ENCODE measurements at places on chromosomes 6 and 20.

DNA sequence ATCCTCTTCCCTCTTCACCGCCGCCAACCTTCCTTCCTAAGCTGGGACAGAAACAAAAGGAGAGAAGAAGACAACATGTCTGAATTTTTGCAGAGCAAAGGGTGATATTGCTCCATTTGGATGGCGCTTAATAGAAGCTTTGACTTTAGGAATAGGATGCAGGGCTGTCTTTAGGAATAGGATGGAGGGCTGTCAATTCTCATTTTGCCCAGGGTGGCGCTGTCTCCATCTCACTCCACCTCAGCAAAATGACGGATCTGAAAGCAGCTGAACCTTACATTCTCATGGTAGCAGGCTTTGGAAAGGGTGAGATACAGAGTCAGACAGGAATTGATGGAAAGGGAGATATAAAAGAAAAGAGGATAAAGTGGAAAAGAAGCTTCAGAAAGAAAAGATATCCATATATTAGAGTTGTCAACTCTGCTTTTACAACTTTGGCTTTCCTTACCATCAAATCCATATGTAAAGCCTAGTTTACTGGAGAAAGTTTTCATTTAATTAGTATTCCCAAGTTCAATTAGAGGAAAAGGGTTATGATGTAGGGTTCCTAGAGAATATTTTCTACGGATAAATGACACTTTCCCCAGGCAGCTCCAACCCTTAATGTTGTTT, 2.4 kb downstream of the MTCL3 start:
- no peak for DNase-seq

DNA sequence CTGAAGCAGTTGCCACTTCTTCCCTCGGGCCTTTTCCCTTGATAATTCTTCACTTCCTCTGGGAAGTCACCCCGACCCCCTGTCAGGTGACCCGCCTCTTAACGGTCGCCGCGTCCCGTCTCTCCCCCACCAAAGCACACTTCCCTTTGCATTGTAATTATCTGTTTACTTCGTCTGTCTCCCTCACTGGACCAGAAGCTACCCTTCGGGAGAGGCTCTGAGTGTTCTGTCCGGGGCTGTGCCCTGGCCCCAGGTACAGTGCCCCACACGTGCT, 771 bp upstream of the SNAI1 start:
- DNase-seq: no peak

GRCh38 chr6:1775441-1775840, 165.7 kb downstream of the FOXC1 start:
- no peak for DNase-seq

DNA sequence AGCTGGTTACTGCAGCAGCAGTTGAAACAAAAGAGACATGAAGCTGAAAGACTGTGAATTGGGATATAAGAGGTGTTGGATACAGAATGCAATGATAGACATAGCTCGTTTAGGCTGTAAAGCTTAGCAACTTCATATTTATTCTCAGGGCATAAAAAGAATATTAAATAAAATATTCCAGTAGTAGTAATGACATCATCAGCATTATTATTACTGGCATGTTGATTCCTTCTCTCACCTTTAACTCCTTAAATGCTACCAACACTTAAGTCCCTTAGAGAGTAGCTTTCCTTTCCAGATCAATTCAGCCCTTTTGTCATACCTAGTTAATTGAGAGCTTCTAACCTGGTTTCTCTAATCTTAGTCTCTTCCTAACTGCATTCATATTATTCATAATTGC, 81.4 kb upstream of the STXBP5 start:
- DNase-seq: no peak

GRCh38 chr6:107699697-107700325, 124.3 kb downstream of the SCML4 start:
- no peak for DNase-seq

- DNase-seq: no peak
Observed at GRCh38 chr20:51339721-51340450, 202.6 kb downstream of the NFATC2 start.

DNA sequence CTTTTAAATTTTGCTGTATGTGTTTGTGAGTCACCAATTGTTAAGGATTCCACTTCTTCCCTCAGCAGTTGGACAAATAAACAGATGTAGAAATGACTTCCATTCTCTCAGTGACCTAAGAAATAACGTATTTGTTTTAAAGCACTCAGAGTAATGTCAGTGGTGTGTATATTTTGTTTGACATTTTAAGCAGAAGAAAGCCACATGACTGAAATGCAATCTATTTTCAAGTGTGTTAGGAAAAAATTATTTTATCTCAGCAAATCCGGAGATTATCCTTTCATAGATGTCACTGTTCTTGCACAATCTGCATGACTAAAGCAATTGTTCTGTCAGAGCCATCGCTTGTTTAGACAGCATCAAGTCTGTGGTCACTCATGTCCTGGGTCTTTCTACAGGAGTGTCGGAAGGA, 77.1 kb downstream of the JAG1 start:
- no peak for DNase-seq

- DNase-seq: no peak
Observed at GRCh38 chr6:15358579-15359327, 112.9 kb downstream of the JARID2 start.

DNA sequence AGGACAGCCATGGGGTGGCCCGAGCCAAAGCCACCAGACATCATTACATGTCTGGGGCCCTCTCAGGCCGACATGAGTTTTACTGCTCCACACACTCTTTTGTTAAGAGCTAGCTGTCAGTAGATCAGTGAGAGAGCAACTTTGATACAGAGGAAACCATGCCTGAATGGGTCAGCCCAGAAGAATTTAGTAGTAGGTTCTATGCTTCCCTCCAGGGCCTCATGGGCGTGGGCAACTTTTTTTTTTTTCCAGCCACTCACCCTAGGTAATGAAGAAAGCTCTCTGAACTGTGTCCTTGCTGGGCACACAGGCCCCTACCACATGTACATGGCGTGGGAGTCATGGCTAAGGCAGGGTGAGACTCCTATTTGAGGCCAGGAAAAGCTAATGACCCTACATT, 38.8 kb downstream of the HLA-F start:
- DNase-seq: no peak

DNA sequence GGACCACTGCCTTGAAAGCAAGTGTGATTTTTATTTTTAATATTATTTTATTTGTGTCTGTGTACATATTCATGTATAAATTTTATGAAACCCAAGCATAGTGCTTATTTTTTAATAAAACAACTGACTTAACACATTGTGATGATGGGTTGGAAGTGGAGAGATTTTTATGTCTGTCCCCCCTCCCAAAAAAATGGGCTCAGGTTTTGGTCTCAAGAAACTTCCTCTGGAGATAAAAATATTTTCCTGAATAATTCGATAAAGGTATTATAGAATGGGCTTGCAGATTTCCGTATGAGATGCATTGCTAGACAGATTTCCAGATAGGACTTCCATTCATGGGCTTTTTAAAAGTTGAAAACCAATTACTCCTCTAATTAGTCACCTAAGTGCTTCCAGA, 2.7 kb downstream of the FOXQ1 start:
- DNase-seq: no peak
